ENCODE measurements at places on chromosomes 7 and 10.
A peak's percentile ranks its signal among the peaks of the same experiment; 100 is the strongest.

DNA sequence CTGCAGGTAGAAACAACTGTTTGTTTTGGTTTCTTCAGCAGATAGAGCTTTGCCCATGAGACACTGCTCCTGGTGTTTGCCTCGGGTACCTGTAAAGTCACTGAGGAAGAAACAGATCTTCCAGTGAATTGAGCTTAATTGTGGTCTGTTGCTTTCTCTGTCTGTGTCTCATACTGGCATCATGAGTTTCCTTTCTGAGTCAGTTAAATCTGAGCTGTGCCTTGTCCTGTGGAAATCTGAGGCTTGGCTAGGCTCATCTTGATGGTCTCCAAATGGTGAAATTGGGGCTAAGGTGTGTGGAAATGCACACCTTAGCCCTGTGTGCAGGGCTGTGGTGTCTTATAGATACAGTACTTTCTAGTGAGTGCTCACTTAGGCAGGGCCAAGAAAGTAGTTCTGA, 67.4 kb downstream of the GBF1 start:
- DNase-seq = no peak

DNA sequence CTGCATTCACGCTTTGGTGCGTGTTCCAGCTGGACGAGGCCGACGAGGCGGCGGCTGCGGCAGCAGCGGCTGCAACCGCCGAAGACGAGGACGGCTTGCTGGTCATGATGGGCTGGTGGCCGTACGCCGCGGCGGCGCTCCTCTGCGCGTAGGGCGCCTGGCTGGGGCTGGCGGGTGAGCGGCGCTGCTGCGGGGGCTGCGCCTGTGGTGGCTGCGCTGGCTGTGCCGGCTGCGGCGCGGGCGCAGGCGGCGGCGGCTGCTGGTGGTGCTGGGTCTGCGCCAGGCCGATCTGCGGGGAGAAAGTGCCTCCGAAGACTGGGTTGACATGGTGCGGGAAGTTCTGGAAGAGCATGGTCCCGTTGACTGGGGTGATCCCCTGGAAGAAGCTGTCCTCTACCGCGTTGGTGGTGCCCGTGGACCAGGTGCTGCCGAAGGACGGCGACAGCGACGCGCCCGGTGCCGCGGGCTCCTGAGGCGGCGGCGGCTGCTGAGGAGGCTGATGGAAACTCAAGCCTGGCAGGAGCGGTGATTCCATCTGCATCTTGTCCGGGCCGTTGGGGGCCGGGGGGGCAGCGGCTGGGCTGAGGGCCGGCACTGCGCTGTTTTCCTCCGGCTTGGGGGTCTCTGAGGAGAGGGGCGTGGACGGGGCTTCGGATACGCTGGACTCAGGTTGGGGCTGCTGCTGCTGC, 51.1 kb downstream of the CPEB3 start:
- peak; percentile 67 for DNase-seq

DNA sequence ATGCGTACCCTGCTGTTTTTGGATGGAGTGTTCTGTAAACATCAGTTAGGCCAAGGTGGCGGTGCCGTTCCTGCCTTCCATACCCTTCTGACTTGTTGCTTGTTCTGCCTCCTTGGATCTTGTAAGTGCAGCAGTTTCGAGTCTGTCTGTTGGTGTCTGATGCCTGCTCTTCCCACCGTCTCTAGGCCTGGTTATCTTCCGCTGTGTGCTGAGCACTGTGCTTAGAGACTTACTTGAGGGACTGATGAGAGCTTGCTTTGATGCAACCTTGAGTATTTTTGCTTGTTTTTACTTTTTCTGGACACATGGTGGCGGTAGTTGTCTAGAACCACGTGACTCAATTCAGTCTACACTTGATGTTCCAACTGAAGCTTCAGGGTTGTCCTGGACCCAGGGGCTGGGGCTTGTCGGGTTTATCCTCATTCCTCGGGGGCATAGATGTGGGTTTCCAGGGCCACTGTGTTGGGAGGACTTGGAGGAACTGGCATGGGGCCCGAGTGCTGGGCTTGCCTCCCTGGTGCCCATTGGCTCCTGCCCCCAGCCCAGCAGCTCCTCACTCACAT, 14.4 kb upstream of the SPRN start:
- DNase-seq = no peak

DNA sequence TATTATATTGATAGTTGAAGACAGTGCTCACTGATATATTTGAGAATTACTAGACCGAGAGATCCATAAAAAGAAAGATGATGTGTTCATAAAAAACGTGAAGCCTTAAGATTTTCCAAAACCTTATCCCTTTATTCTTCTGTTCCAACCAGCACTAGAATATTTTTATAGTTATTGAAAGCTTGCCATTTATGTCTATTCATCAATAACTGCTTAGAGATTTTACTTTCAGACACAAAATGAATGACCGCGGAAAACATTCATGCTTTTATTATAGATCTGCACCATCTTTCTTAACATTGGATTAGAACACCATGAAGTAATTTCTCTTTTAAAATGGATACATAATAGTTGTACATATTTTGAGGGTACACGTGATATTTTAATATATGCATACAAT, 77.6 kb downstream of the FBXL13 start:
- no peak for DNase-seq

DNA sequence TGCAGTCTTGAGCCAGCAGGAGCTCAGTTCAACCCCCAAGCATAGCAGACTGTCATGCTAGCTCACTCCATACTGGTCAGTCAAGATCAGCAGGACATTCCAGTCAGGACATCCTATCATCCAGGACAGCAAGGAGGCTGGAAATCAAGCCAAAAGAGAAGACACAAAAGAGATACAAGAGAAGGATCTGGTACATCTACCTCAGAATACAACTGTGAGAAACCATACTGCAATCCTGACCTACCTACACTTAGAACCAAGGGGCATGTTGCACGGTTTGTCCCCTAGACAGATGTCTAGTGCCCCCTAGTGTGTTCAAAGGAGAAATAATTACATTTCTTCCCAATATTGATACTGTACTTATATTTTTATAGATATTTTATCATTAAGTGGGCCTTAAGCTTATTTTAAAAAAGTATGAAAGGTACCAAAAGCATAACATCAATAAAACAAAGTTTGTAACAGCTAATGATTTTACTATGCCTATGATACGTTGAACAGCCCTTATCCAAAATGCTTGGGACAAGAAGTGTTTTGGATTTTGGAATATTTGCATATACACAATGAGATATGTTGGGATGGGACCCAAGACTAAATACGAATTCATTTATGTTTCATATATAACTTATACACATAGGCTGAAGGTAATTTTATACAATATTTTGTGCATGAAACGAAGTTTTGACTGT, 26.7 kb downstream of the ERCC6 start:
- DNase-seq = no peak

GRCh38 chr7:49297958-49298357, 373.6 kb downstream of the CDC14C start:
- no peak for DNase-seq

DNA sequence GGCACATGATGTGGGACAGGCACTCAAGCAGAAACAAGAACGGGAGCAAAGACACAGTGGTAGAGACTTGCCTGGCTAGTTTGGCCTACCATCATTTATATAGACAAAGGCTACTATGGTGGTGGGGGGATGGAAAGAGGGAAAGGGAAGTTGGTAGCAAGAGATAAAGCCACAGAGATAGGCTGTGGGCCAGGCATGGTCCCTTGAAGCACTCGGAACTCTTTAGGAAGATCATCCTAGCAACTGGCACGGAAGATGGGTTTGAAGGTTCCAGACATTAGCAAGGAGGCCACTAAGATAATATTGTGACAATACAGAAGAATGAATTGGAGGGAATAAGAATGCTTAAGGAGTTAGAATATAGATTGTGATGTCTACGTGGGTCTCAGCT, 319.6 kb downstream of the ELMO1 start:
- DNase-seq = no peak

- DNase-seq = no peak
Measured at GRCh38 chr10:13382703-13383398, 34.8 kb upstream of the SEPHS1 start.

DNA sequence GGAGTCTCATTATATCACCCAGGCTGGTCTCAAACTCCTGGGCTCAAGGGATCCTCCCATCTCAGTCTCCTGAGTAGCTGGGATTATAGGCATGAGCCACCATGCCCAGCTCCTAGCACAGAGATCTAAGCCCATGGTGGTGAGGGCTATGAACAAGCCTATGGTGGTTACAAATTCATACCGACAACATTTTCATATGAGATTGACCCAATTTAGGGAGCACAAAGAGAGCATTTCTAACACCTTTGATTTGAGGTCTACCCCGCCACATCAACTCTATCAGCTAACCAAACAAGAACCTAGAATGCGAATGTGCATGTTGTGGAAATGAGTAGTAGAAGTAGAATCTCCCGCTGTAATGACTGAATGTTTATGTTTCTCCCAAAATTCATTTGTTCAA, 14.2 kb upstream of the PRF1 start:
- DNase-seq = no peak

DNA sequence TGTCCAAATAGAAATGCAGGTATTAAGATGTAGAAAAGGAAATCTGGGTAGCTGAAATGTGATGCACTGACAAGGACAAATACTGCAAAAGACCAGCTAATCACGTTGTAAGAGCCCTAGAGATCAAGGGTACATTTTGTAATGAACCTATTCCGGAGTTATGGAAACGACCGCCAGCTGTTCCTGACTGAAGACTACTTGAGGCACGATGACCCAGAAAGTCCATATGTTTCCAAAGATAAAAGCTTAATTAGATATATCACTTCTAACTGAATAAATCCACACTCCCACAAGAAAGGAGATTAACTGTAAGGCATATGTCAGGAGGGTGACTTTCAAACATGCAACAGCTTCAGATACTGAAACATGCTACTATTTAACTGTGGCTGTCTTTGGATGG, 253.5 kb downstream of the NSUN6 start:
- DNase-seq = no peak

DNA sequence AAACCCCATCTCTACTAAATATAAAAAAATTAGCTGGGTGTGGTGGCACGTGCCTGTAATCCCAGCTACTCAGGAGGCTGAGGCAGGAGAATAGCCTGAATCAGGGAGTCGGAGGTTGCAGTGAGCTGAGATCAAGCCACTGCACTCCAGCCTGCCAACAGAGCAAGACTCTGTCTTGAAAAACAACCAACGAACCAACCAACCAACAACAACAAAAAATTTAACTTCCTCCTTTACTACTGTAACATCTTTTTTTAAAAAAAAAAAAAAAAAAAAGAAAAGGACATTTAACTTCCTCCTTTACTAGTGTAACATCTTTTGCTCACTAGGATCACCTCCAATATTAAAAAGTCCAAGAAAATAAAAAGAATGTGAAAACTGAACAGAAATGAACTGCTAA, 92.3 kb upstream of the TMEM168 start:
- DNase-seq = no peak

- no peak for DNase-seq
Measured at GRCh38 chr10:125263551-125263950, 103.2 kb upstream of the CTBP2 start.

- no peak for DNase-seq
Measured at GRCh38 chr10:51852297-51852696, 152.9 kb upstream of the CSTF2T start.

DNA sequence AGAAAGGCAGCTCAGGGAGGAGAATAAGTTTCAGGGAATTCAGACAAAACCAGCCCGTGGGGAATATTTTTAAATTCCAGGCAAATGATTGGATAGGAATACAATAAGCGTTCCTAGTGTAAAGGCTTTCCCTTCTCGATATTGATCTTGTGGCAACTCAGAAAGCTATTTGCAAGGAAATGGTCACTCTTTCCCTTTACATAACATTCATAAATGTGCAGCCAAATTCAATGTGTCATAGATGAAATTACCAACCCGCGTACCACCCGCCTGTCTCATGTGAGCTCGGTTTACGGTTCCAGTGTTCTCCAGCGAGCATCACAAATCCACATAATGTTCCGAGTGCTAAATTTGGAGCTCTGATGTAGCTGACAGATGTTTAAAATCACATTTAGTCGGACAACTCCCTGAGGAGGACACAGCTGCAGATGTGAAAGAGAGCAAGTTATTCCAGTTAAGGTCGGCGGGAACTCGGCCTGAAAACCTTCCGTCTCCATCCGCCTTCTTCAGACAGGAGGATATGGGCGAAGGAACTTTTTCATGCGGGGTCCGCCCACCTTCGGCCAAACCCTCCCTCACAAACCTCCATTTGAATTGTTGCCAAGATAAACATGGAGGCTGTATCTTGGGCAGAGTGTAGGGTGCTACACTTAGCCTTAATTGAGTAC, 327.0 kb downstream of the RNLS start:
- peak; percentile 50 for DNase-seq

DNA sequence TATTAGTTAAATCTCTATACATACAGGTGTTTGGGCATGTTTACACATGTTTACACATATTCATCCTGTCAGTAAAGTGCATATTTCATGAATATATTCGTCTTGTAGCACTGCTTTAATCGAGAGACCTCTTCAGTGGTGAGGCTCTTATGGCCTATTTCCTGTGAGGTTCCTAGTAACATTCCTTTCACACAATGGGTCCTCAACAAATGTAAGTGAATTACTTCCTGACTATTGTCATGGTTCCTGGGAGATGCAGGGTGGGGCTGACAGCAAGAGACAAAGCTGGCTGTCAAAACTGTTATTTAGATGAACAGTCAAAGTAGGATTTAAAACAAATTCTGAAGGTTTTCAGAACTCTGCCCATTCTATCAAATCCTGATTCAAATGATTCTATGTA, 12.4 kb upstream of the SEMA3A start:
- DNase-seq = no peak

DNA sequence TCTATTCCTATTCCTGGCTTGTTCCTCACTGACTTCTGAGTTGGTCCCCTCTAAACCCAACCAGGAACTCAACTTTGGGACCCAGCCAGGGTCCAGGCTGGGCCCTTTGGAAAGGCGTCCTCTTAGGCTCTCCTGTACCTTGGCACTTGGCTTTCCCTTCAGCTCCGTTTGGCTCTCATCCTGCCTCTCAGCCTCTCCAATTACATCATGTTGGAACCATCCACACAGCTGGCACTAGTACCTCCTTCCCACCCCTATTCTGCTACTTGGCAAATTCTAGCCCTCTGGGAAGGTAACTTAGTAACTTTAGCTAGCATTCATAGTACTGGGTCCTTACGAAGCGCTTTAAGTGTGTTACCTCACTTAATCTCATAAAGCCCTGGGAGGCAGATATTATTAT, 205.3 kb upstream of the HABP2 start:
- no peak for DNase-seq

GRCh38 chr7:27619492-27619891, 43.2 kb downstream of the HIBADH start:
- no peak for DNase-seq

DNA sequence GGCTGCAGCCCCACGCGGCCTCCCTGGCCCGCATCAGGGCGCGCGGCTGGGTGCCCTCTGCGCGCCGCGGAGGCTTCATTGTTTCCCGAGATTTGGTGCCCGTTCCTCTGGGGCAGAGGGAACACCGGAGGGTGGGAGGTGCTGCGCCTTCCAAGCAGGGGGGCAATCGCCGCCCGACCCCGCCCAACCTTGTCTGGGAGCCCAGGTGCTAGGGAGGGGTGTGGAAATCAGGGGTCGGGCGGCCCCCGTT, 1.0 kb upstream of the NRP1 start:
- no peak for DNase-seq

- no peak for DNase-seq
Measured at GRCh38 chr7:134477954-134478353, 19.1 kb upstream of the AKR1B1 start.

DNA sequence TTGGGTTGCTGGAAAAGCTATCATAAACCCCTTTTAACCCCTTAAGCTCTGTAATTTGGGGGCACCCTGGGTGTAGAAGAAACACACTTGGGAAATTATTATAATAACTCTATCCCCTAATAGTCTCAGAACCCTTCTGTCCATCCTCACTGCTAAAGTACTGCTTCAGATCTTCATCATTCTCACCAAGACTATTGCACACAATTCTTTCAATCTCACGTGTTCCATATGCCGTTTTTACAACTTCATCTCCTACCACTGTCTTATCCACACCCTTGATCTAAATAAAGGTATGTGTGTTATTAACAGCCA, 15.8 kb downstream of the ANKRD22 start:
- no peak for DNase-seq
